ENCODE measurements at places on chromosomes 2 and 18.

DNA sequence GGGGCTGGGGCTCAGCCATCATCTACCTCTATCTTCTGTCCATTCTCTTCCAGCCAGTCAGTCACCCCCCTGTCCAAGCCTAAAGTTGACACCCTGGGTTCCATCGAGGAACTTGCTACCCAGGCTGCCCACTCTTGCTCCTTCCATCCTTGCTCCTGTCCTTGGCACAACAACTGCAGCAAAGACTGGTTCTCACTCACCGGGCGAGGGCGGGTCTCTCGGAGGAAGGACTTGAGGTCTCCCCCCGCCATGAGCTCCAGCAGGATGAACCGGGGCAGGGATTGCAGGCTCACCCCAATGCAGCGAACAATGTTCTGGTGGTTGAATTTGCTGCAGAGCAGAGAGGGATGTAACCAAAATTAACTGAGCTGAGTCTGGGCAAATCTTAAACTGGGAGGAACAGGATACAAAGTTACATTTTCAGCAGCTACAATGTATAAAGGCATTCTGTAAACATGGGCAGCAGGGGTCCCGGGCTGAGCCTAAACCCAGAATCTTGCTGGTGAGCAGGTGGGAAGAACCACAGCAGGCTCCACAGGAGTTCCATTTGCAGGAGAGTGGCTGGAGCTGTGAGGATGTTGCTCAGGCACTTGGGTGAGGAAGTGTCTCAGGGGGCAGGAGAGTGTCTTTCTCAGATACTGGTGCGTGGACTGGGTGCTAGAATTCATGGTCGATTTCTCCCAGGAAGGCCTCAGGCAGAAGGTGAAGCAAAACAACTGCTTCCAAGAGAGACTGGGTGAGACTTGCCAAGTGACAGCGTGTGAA lies 105.5 kb downstream of the CLIP4 start:
- no peak for DNase-seq

- no peak for DNase-seq
Observed at GRCh38 chr2:160408173-160408958, 85.2 kb downstream of the RBMS1 start.

- DNase-seq = no peak
Observed at GRCh38 chr2:216665717-216666116, 29.6 kb downstream of the IGFBP5 start.

- no peak for DNase-seq
Observed at GRCh38 chr18:8991155-8991554, 111.3 kb upstream of the NDUFV2 start.

DNA sequence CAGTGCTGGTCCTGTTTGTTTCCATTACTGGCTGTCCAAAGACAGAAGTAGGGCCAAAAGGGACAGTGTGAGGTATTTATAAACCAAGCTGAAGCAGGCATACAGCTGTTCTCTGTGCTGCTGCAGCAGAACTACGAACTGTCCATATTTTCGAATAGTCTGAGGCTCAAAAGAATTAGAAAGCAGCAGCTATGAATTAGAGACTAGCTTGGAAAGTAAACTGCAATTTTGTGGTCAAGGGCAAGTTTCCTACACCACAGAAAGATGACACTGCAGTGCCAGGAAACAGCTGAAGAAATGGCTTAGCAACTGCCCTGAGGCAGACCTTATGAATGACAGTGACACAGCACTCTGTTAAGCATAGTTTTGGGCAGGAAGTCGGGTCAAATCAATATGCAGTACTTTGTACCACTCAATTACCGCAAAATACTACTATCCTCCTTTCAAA lies 125.3 kb downstream of the TMEM131 start:
- DNase-seq = no peak
